ENCODE measurements at places on chromosomes 2 and 18.
A peak's percentile ranks its signal among the peaks of the same experiment; 100 is the strongest.

DNA sequence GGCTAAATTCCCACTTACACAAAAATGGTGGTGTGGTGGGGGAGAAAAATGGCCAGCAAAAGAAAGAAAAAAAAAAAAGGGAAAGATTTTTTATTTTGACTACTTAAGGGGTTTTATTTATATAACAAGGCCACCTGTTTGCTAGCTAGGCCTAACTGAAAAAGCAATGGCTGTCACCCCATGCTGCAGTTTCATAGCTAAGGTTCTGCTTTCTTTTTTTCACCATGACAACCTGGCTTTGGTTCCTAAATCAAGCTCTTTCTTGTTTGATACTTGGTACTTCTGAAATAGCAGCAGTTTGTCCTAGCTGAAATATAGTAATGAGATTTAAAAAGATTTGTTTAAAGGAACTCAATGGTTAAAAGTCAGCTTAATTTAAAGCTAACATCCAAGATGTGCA lies 433.2 kb upstream of the MEX3C start:
- no peak for DNase-seq

DNA sequence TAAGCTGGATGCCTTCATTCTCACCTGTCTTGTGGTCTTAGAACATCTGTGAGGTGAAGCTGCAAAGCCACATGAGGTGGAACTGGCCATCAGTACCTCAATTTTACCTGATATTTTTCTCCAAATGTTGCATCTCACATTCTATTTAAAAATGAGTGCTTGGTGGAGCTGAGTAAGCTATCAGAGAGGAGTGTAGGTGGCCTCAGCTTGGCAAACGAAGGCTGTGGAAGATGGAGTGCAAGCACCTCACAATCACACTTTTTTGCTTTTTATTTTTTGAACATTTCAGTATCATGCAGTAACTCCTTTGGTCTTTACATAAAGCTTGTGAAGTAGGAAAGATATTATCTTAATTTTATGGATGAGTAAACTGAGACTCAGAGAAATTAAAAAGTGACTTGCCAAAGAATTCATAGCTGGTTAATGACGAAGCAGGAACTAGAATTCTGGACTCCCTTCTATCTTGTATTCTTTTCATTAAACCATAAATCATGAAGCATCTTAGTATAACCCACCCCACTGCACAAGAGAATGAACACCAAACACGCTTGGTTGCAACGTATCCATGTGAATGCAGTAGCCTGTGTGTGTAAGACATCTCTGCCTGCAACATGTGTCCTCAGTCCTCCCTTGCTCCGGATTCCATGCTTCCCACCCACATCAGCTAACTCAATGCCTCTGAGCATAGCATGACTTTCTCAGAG lies 27.2 kb downstream of the C2orf49 start:
- DNase-seq = no peak

DNA sequence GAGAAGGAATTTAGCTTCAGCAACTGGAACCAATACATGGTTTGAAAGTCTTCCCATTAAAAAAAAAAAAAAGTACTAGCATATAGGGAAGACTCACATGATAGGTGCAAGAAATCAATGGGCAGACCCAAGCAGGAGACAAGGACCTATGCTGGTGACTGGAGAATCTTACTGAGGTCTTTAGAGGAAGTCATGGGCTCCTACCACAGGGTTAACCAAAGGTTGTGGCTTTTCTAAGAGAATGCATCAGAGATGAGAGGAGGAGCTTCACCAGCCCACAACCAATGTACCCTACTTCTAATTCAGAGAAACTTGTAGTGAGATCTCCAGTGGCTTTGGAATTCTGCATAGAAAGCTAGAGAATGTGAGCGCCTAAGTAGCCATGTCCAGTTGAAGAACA lies 207.4 kb downstream of the NCKAP5 start:
- DNase-seq = no peak

DNA sequence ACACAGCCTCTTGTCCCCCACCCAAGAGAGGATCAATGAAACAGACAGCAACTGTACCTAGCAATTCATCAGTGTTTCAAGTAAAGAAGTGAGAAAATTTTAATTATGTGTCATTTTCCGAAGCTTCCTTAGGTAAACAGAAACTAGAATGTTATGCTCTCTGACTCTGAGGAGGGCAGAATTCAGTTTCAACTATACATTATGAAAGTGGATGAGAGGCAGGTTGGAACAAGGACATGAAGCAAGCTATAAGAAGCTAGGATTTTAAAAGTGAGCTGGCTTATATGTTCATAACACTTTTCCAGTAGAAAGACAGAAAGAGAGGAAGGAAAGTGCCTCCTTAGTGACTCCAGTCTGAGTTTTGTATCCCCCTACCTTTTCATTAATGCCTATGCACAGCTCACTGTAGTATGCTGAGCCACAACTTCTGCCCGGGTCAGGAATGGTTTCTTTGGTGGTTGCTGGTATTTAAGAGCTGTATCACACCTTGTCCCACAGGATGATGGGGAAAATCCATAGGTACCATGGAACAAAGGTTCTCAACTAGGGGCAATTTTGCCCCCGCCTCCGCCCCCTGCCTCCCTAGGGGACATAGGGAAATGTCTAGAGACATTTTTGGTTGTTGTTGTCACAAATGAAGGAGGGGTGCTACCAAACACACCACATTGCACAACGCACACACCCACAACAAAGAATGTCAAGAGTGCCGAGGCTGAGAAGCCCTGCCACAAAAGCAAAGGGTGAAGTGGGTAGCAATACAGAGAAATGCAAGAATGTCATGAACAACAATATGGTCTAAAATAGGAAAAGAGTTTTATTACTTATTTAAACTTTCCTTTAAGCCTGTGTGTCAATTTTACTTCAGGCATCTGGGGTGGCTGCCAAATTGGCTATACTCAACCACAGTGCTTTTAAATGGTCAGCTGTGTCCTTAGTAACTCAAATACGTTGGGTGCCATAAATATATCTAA lies 161.0 kb upstream of the ZFP36L2 start:
- DNase-seq = no peak

DNA sequence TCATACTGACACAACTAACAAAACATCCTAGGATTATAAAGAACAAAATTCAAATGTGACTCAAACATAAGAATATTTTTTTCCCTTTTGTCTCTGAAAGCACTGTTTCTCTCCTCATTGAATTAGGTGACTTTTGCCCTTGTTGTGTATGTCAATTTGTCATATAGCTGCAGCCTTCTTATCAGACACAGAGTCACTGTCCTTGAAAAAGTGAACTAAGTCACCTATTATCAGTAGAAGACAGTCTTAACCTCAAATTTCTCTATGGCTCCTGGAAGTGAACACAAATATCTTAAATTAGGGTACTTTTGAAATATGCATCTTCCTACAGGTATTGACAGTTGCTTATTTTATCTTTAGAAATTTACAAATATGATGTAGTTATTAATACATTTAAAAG lies 360.6 kb downstream of the NBAS start:
- DNase-seq = no peak

DNA sequence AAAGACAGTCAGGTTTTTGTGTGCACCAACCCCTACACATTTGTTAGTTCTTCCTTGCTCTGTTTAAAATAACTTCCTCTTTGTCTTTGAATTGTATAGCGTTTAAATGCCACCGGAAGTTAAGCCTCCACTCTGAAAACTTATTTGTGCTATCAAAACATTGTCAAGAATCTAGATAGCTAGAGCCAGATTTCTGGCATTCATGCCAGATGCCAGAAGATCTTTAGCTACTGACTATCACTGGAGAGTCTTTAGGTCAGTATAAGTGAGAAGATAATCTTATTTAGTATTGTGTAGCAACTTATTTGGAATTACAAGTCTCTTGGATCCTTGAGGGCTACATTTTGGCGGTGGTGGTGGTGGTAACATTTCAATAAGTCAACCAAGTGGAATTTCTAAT lies 63.4 kb upstream of the ADAM23 start:
- no peak for DNase-seq

- no peak for DNase-seq
These were observed 266.3 kb downstream of the MTX2 start for GRCh38 chr2:176535467-176536113.

DNA sequence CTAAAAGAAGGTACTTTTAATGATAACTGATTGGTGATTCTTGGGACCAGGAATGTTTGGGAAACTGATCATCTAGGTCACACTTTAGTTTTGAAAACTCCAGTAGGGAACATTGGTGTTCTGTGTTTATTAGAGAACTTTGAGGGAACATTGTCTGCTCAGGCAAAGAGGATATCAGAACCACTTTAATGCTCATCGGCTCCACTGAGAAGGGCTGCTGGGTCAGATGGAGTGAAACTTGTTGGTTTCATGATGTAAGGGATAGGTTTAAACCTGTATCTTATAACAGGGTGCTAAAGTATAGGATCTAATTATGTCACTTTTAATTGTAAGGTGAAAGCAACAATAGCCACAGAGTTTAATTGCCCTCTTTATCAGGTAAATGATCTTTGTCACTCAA lies 14.2 kb upstream of the POLI start:
- no peak for DNase-seq

GRCh38 chr2:196925051-196925767 lies 1.3 kb downstream of the PGAP1 start:
- no peak for DNase-seq

DNA sequence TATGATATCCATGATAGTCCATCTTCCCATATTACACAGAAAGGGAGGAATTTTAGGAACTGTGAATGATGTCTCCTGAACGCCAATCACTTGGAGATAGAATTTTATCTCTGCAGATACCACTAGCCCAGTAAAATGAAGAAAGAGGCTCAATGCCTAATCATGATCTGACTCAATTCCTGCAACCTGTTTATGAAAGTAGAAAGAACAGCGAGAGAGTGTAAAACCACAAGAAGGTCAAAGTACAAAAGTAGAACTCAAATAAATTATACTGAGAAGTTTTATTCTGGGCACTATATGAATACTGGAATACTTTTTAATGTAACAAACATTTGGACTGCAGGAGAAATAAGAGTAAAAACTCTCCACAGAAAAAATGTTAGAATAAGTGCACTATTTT lies 892.1 kb upstream of the DDX18 start:
- DNase-seq = no peak

- DNase-seq = peak; percentile 64
These were observed 619 bp upstream of the FAM168B start for GRCh38 chr2:131093696-131094462.

GRCh38 chr18:75336767-75337166 lies 90.7 kb downstream of the SMIM21 start:
- no peak for DNase-seq

DNA sequence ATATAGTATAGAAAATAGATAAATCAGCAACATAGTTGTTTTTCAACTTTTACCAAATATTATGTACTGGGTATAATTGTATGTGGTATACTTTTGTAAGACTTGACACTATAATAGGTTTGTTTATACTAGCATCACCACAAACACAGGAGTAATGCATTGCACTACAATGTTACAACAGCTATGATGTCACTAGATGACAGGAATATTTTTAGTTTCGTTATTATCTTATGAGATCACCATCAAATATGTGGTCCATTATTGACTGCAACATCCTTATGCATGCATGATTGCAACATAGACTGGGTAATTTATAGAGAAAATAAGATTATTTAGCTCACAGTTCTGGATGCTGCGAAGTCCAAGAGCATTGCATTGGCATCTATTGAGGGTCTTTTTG lies 678.4 kb upstream of the ZNF804A start:
- DNase-seq = no peak

GRCh38 chr2:59032499-59032898 lies 791.4 kb upstream of the FANCL start:
- DNase-seq = no peak

GRCh38 chr2:173119944-173120343 lies 44.3 kb downstream of the MAP3K20 start:
- no peak for DNase-seq

DNA sequence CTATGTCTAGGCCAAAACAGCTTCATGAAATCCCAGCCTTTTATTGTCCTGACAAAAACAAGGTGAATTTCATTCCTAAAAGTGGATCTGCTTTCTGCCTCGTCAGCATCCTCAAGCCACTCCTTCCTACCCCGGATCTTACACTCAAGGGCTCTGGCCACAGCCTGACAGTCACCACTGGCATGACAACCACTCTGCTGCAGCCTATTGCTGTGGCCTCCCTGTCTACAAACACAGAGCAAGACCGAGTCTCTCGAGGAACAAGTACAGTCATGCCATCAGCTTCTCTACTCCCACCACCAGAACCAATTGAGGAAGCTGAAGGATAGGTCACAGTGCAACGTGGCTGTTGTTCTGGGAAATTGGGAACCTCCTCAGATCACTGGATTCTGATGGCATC lies 106.1 kb downstream of the ICA1L start:
- no peak for DNase-seq

DNA sequence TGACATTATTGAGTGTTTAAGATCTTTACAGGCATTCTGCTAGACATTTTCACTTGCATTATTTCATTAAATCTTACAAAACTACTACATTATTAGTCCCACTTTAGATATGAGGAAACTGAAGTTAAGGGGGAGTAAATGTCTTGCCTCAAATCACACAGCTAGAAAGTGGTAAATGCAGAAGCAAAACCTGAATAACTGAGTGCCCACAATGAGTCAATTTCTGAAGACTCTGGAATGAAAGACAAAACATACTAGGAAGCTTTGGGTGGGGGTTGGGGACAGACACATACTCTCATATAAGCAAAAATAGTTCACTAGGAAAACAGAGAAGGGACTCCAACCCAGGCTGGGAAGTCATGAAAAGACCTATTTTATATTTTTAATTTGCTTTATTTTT lies 214.4 kb upstream of the LRATD1 start:
- DNase-seq = no peak

GRCh38 chr18:35495536-35496314 lies 2.0 kb downstream of the INO80C start:
- DNase-seq = no peak

- DNase-seq = no peak
These were observed 83.4 kb downstream of the DOCK10 start for GRCh38 chr2:224958873-224959272.

DNA sequence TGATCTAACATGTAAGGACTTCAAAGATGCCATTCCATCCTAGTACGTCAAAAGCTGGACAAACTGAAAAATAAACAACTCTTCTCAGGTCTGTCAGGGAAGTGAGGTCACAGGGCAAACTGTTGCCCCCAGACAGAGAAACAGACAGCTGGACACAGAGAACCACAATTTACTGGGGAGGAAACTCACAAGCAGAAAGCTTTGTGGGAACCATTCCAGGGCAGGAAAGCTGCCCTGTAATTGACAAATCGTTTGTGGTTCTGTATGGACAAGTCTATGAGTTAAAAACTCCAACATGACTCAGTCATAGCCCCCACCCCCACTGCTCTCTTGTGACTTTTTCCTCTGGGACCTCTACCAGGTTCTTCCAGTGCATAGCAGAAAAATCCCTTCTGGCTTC lies 28.4 kb downstream of the MCEE start:
- DNase-seq = no peak

GRCh38 chr2:107663632-107664031 lies 163.1 kb upstream of the RGPD4 start:
- no peak for DNase-seq

- DNase-seq = no peak
These were observed 13.1 kb downstream of the PKDCC start for GRCh38 chr2:42060718-42061619.
